Stimulated activated CD8-positive, alpha-beta memory T cell treated with anti-CD3 and anti-CD28 coated beads, Interleukin-7, amount 100 ng/mL, for 4 hours (primary cell): ENCODE measurements at places on chromosomes 2 and 18.

- no peak for DNase-seq
These were observed 149.0 kb downstream of the ADCYAP1 start for GRCh38 chr18:1053331-1054315.

GRCh38 chr2:221444106-221444505 lies 128.0 kb downstream of the EPHA4 start:
- no peak for DNase-seq

- no peak for DNase-seq
These were observed 41.3 kb upstream of the CHMP1B start for GRCh38 chr18:11809895-11810294.

DNA sequence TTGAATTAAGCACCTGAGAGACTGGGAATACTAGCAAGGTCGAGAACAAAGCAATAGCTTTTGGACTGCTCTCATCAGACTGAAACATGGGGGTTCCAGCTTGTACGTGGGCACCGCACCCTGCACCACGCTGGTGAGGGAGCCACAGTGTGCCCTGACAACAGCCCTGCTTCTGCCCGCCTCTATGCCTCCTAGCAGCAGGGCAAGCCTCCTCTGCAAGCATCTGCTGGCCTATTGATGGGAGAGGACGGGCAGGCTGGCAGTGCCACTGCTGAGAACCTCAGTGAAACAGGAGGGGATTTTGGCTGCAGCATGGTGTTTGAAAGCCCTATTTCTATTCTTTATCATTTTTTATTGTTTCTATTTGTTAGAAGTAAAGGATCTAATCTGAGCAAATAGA lies 146.1 kb upstream of the OTOS start:
- no peak for DNase-seq

GRCh38 chr2:71800106-71800809 lies 346.9 kb downstream of the DYSF start:
- no peak for DNase-seq

DNA sequence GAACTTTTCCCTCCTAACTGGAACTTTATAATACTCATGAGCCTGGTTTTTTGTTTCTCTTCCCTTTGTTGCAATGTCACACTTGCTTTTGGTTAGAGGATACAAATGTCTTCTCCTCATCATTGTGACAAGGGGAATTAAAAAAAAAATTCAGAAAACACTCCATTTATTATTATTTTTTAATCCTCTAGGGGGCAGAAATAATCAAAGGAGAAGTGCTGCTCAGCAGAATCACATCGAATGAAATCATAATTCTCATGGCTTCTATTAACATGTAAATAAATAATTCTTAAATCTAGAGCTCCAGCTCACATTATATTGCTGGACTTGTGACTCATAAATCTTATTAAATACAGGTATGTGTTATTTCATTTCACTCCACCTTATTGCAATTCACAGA lies 273.8 kb downstream of the TRIB2 start:
- no peak for DNase-seq

GRCh38 chr2:224984637-224985036 lies 57.6 kb downstream of the DOCK10 start:
- DNase-seq = no peak

DNA sequence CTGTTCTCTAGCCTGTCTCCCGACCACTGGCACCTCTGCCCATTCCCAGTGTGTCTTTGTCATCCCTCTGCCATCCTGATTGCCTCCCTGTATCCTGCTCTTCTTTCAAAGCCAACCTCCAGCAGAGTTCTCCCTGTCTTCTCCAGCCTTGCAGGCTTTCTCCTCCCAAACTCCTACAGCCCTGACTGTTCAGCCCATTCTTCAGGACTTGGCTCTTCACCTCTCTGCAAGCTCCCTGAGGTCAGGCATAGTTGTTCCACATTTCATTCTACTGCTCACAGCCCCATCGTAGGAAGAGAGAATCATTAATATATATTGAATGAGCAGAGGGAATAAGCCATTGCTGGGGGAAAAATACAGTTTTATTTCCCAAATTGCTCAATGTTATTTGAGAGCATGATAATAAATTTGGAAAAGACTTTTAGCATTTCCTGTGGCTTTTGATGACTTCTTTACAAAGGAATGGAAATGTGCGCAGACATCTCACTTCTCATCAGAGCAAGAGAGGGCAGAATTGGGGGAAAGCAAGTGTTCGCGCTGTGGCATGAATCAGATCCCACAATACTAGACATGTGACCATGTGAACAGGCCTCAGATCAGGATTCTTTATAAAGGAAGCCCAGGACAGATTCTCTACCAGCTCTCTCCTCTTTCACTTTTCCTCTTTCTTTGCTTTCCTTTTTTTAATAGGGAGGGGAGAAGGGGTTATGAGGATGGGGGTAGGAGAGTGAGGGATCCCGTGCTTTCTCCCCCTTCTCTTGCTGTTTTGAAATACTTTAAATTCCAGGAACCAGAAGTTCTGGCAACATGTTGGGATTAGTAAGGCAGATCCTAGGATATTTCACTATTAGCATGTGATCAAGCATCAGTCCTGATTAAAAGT lies 37.4 kb downstream of the EPAS1 start:
- DNase-seq = no peak

GRCh38 chr2:134669731-134670669 lies 48.8 kb downstream of the TMEM163 start:
- DNase-seq = peak; percentile 47

DNA sequence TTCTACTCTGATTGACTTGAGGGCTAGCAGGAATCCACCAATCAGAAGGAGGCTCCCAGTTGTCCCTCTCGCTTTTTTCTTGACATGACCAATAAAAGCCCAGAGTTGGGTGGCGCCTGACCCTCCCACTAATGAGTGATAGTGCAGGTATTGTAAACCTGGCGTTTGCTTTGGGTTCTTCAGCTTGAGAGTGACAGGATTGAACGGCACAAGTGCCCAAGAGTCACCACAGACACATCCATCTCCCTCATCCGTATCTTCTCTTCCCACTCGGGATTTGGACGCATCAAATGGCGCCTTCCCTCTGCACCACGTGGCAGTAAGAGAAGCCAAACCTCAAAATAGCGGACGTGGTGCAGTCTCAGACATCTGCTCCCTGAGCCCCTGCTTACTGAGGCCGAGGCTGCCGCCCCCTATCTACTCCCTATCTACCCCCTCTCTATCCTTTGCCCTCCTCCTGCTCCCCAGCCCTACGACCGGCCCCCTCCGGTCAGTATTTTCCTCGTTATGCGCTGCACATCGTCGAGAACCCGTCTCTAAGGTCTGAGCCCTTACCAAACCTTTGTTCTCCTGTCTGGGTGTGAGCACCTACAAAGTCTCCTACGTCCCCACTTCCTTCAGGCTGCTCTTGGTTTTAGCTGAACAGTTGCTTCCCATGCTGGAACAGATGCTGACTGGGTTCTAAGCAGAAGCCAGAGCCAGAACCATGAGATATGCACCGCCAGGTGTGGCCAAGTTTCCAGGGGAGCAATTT lies 881 bp upstream of the FAM161A start:
- DNase-seq = peak; percentile 90

DNA sequence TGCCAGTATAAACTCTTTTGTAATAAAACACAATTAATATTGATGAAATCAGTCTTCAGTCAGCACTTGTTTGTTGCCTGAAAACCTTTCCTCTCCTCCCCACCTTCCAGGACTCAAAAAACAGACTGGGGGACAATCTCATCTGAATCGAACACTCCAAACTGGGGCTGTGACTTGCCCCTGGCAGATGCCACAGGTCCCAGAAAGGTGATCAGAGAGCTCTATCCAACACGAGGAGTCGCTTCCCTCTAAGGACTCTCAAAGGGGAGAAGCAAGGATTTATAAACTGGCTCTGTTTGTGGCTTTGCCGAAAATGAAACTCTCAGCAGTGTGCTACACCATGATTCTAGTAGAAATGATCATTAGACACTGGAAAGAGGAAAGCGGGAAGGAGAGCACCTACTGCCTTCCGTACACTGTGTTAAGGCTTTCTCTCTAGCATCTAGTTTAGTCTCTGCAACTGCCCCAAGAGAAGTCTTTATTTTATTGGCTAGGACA lies 199.2 kb downstream of the TGIF1 start:
- no peak for DNase-seq

DNA sequence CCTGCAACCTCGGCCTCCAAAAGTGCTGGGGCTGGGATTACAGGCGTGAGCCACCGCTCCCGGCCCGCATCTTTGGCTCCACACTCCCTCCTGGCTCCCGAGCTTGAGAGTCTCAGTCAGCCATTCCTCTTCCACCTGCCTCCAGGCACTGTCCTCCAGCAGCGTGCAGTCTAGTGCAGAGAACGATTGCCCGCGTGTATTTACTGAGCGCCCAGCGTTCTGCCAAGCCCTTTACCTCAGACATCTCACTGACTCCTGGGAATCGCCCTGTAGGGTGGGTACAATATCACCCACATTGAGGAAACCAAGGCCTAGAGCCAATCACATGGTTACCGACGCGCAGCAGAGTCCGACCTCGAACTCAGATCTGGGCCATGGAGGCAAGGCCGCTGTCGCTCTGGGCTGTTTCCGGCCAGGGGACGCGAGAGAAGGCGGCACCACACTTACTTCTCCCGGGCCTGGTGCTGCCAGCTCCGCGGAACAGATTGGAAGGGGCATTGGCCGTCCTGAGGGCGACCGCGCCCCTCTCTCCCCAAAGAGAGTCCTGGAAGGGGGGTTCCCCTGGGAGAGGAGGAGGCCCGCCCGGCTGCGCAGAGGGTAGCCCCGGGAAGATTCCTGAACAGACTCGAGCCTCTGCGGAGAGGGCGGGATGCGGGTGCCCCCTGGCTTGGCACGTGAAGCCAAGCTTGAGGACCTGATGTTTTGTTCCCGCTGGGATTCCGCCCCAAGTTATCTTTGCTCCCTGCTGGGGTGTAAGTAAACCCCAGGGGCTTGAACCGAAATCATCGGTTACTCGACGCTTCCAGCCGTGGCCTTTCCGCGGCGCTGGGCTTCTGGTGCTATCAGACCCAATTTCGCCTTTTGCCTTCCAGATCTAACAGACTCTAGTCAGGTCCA lies 5.2 kb upstream of the DLX2 start:
- DNase-seq = no peak

- DNase-seq = no peak
These were observed 73.6 kb upstream of the GLI2 start for GRCh38 chr2:120662046-120662445.

GRCh38 chr2:10647886-10648605 lies 41.7 kb downstream of the NOL10 start:
- DNase-seq = no peak

DNA sequence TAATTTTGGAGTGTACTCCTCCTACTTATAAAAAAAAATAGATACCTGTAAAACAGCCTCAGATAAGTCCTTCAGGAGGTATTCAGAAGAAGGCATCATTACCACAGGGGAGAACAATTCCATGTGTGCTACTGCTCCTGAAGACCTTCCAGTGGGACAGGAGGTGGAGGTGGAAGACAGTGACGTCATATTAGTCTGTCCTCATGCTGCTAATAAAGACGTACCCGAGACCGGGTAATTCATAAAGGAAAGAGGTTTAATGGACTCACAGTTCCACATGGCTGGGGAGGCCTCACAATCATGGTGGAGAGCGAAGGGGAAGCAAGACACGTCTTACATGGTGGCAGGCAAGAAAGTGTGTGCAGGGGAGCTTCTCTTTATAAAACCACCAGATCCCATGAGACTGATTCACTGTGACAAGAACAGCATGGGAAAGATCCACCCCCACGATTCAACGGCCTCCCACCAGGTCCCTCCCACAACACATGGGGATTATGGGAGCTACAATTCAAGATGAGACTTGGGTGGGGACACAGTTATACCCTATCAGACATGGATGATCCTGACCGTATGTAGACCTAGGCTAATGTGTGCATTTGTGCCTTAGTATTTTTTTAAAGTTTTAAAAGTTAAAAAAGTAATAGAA lies 98.4 kb downstream of the NDUFA10 start:
- DNase-seq = no peak

DNA sequence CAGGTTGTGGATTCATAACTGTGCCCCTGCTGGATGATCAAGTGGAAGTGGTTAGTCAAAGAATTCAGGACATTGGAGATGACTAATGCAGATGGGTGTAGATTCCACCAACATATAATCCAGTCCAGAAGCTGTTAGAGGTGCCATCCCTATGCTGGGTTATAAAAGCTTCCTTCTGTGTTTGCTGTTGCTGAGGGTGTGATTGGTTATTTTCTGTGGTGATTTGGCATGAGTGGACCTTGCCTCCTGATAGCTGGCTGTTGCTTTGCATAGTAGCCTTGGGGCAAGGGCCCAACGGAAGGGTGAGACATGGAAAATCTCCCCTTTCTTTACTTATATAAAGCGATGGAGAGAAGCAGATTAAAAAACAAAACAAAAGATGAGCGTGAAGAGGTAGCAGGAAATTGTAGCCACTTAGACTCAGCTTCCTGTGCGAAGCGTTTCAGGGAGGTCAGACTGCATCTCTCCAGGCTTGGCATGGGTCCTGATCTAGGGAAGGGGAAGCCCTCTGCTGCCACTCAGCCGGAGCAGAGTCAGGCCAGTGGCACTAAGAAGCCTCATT lies 190.4 kb downstream of the FMNL2 start:
- DNase-seq = no peak

GRCh38 chr2:124708661-124709060 lies 683.6 kb downstream of the CNTNAP5 start:
- DNase-seq = no peak

DNA sequence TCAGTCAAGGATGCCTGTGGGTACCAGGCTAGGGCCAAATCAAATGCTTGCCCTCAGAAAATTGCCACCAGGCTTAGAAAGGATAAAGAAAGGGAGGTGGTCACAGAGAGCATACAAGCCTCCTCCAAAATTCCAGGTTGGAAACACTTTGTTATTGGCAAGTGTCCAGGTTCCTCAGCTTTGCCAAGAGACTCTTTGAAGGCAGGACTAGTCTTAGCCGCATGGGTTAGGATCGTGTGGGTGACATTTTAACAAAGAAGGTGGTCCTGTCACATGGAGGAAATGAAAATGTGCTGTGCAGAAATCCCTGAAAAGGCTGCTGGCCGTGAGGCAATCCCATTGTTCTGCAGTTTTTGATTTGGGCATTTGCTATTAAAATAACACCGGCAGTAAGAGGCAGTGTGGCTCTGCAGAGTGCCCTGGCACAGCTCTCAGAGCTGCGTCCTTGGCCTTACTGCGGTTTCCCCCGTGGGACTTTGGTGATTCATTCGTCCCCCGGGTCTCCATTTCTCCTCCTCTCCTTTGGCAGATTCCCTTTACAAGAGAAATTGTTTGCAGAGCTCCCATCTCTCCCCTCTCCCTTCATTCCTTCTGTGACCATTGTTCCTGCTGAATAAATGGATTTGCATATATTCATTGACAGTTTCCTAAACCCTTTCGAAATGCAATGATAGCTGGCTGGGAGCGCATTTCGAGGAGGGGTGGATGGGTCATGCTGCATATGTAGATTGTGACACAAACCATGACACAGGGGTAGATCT lies 187.3 kb downstream of the VAPA start:
- no peak for DNase-seq

DNA sequence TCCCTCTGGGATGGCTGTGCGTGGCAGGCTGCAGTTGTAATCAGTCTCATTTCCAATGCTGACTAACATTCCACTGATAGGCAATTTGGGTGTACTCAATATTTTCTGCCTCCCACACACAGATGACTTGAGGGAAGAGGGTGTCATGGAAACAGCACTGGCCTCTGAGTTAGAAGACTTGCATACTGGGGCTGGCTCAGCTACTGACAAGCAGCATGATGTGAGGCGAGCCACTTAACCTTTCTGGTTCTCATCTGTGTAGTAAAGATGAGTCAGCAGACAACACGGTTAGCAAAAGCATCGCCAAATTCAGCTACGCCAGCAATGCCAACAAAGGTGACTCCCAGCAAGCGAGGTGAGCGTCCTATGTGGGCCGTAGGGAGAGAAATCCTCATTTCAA lies 73.5 kb downstream of the COLEC12 start:
- DNase-seq = no peak
